ENCODE measurements at places on chromosomes 5 and 9.

DNA sequence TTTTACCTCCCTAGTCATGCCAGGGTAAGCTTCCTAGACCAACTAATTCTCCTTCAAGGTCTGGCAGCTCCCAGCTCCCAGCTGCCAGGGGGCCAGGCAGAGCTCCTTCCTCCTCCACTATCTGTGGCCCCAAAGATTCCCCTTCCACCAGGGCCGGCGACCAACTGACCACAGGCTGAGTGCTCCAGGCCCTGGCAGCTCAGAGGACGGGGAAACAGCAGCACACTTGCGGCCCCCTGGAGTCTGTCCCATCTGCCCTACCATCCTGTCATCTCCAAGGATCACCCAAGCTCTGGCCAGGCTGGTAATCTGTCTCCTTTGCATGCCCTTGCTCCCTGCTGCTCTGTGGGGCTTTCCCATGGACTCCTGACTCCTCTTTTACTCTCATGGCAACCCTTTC lies 31.2 kb upstream of the BASP1 start:
- peak; percentile 45 for DNase-seq

GRCh38 chr5:93461756-93462155 lies 119.3 kb downstream of the NR2F1-AS1 start:
- no peak for DNase-seq

DNA sequence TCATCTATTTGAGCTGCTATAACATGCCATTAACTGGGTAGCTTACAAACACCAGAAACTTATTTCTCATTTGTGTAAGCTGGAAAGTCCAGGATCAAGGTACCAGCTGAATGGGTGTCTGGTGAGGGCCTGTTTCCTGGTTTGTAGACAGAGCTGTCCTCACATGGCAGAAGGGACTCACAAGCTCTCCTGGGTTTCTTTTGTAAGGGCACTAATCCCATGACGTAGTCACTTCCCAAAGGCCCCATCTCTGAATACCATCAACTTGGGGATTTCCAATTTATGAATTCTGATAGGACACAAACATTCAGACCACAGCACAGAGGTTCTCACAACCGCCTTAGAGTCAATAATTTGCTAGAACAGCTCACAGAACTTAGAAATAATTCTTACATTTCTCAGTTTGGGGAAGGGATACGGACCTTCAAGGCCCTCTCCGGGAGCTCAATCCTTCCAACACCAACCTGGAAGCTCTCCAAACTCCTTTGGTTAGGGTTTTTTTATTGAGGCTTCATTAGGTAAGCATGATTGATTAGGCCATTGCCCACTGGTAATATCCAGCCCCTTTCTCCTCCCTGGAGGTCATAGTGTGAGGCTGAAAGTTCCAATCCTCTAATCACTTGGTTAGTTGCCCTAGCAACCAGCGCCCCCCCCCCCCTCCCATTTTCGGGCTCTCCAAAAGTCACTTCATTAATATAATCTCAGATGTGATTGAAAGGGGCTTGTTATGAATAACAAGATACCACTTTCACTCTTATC lies 7.6 kb upstream of the DNAJA1 start:
- no peak for DNase-seq

DNA sequence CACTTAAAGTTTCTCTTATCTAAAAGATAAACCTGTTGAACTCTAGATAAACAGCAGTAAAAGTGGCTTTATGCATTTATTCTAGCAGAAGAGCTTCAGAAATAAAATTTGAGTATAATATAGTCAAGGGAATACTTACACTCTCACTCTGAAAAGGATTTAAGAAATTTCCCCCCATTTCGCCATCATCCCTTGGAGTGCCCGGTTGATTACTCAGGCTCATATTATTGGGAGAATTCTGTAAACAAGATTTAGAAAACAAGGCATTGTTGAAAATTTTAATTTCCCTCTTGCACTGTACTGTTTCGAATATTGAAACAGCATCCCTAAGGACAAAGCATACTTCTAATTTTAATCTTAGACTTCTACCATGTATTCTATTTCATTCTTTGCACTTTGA lies 34.5 kb upstream of the ACOT12 start:
- no peak for DNase-seq

DNA sequence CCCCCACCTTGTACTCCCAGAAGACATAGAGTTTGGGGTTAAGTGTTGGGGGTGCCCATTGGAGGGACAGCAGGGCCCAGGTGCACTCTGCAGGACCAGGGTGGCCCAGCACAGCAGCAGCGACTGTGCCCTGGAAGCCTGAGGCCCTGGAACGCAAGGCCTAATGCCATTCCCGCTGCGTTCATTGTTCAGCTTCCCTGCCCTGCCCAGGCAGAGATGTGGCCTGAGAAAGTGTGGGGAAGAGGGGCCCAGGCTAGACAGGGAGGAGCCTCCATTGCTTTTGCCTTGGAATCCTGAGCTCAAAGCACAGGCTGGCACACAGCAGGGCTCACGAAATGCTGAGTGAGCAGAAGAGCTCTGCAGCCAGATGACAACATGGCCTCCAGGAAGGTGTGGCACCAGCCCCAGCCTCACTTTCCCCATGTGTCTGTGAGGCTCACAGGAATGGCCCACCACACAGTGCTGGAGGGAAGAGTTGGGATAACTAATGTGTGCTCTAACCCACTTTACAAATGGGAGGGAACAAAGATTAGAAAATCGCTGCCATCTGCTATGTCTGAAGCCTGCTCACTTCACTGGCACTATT lies 19.4 kb downstream of the S1PR3 start:
- no peak for DNase-seq

GRCh38 chr9:123753669-123754258 lies 176.2 kb downstream of the DENND1A start:
- DNase-seq: no peak

GRCh38 chr5:159451197-159452052 lies 121.1 kb upstream of the IL12B start:
- peak; percentile 33 for DNase-seq

GRCh38 chr9:93020771-93021670 lies 37.5 kb upstream of the SUSD3 start:
- DNase-seq: peak; percentile 62

DNA sequence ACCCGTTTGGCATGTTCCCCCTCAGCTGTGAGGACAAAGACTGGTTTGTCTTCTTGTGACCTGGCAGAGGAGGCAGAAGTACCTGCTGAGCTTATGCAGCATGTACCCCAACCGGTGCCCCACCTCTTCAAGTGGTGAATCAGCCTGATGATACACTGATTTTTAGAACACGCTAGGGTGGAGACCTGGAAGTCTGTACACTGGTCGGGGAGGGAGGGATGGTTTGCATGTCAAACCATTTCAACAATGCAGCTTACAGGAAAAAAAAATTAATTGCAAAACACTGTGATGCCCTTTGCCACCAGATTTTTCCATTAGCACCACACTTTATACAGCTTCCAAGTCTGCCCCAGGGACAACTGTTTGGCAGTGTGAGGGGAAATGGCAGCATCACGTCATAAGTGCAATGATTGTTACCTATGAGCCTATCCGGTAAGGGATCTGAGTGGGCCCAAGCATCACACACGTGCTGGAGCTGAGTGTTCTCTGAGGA lies 155.1 kb upstream of the DMRT1 start:
- no peak for DNase-seq

DNA sequence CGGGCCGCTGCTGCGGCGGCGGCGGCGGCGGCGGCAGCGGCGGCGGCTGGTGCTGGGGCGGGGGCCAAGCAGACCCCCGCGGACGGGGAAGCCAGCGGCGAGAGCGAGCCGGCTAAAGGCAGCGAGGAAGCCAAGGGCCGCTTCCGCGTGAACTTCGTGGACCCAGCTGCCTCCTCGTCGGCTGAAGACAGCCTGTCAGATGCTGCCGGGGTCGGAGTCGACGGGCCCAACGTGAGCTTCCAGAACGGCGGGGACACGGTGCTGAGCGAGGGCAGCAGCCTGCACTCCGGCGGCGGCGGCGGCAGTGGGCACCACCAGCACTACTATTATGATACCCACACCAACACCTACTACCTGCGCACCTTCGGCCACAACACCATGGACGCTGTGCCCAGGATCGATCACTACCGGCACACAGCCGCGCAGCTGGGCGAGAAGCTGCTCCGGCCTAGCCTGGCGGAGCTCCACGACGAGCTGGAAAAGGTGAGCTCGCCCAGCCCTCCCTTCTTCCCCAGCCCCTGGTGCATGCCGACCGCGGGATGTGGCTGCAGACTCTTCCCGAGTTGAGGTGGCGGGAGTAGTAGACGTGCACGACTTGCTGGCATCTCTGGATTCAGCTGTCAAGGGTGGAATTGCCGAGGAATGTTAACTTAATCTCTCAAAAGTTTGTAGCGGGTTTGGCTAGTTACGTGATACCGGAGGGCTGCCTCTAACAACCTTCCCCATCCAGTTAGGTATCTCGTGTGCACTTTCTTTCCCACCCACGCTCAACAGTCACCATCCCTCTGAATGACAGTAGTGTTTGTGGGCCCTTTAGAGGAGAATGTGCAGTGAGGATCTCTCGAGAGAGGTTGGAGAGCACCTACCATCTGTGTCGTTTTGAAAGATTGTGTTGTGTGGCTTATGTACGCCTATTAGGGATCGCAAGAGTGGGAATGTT lies 932 bp downstream of the SLC12A2 start:
- DNase-seq: peak; percentile 54

- no peak for DNase-seq
Observed at GRCh38 chr5:81181576-81182316, 51.4 kb upstream of the CKMT2 start.

DNA sequence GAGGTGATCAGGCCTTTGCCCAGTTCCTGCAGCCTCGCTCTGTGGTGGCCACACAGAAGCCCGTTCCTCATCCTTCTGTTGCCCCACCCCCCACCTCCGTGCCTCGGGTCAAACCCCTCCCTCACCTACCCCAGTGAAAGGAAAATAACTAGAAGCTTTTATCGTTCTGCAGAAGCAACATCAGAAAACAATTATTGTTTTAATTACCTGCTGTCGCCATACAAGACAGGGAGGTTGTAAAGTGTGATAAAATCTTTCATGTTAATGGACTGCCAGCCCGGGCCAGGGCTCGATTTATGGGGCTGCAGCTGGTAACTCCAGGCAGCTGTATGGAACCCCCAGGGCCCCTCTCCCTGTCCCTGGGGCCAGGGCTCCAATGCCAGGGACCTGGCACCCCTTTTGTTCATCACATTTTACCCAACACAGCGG lies 20.6 kb downstream of the UNC5A start:
- DNase-seq: no peak

DNA sequence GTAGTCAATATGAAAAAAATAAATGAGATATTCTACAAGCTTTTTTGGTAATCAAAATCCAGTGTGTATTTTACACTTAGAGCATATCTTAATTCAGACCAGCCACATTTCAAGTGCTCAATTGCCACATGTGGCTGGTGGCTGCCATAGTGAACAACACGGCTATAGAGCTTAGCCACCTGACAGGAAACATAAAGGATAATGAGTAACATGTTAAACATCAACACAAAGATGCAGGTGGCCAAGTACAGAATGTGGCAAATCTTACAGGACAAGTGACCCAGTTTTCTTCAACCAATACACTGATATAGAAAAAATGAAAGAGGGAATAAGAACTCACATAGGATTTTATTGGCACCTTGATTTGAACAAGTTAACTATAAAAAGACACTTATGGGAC lies 61.4 kb downstream of the KIF24 start:
- DNase-seq: no peak

DNA sequence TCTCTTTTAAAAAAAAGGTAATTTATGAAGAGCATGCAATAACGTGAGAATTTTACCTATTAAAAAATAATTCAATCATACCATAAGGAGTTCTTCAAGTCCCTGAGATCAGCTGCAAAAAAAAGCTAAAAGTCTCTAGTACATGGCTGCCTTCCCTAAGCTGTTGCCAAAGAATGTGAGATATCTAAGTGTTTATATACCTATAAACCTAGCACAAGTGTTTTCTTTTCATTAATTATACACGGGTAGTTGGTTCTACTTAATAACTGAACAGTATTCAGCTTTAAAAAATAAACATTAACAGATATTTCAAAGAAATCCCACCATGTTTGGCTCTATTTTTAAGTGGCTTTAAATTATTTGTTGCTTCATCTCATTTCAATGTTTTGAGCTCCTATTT lies 25.9 kb downstream of the FNBP1 start:
- no peak for DNase-seq

DNA sequence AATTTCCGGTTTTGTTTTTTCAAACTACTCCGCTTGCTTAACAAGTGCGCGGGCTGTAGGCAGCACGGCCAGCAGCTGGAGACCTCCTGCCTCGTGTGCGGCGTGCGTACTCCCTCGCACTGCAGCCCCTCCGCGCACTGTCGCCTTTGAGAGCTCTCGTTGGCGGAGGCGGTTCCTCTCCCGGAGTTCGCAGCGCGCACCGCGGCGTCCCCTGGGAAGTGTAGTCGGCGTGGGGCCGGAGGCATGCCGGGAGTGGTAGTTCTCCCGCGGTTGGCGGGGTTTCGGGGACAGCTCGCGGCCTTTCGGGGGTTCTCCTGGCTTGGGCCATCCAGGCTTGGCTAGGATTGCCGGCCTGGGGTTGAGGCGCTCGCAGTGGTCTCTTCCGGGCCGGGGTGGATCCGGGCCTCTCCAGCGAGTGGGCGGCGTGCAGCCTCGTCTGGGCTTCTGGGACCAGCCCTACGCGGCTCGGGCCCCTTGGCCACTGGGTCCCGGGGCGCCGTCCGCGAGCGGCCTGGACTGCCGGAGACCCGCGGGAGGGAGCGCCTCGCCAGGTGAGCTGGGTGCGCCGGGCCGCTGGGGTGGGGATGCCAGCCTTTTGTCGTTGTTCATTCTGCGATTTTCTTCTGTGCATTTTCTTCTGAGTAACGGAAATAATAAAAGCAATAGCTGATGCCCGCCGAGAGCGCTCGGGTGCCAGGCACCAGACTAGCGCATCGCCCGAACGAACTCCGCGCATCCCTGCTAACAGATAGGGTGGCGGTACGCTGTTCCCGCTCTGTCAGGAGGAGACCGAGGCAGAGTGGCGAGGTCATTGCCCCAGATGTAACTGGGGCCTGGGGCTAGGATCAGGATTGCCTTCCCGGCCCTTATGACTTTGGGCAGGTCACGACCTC lies at the start of gene ZNF354C:
TSS of gene ZNF354C (plus strand) at position 258 of the 893 bp plus-strand sequence. CDS start 1,696 bp downstream, outside the sequence.
- DNase-seq: peak; percentile 95

GRCh38 chr5:56649569-56649968 lies 165.8 kb upstream of the MAP3K1 start:
- DNase-seq: no peak

DNA sequence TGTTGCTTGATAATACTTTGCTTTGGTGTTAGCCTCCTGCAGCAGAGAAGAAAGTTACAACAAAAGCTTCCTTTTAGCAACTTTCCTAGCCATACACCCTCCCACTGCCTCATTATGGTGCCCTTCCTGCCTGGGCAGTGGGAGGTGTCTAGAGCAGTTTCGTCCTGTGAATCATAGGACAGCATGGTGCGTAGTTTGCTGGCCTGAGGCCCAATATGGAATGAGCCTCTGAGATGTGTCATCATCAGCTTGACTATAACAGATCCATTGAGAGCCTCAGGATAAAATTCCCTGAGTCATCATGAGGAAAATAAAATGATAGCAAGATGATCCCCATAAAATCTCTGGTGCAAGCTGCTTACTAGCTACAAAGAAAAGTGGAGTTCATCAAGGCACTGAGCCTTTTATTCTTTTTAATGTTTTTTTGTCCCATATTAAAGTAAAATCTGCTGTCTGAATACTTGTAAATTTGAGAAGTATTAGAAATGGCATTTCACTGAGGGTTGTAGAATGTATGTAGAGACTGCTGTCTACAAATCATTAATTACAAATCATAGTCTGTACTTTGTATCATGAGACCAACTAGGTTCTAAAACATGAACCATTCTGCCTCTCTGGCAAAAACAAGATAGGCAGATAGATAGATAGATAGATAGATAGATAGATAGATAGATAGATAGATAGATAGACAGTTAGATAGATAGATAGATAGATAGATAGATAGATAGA lies 303.0 kb upstream of the PDE4D start:
- DNase-seq: no peak

GRCh38 chr9:93133681-93134014 lies 403 bp downstream of the NINJ1 start:
- peak; percentile 89 for DNase-seq

Data from femur (tissue), 1 donor.